ENCODE measurements at places on chromosomes 1 and 21.
A peak's percentile ranks its signal among the peaks of the same experiment; 100 is the strongest.

DNA sequence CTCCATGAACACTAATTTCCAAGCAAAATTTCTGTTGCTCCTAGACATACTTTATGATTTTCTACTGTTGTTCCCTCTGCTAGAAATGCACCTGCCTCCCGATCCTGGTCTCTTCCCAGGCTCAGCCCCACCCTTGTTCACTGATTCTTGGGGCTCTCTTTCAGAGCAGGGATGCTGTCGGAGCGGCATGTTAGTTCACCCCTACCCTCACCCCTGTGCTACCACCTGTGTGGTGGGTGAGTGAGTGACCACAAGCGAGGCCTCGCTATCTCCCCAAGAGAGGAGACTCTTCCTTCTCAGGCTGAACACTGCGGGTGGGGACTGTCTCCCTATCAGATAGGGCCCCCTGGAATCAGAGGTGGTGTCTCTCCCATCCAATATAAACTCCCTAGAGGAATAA, 4.9 kb upstream of the S100A8 start:
- no peak for DNase-seq

DNA sequence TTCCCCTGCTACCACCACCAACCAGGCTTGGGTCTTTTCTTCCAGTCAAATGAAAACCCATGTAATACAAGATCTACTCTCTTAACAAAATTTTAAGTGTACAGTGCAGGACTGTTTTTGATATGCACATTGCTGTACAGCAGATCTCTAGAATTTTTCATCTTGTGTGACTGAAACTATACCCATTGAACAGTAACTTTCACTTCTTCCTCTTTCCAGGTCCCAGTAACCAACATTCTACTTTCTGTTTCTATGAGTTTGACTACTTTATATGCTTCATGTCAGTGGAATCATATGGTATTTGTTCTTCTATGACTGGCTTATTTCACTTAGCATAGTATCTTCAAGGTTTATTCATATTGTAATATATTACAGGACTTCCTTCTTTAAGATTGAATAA, 45.3 kb upstream of the PLPPR4 start:
- DNase-seq = no peak

DNA sequence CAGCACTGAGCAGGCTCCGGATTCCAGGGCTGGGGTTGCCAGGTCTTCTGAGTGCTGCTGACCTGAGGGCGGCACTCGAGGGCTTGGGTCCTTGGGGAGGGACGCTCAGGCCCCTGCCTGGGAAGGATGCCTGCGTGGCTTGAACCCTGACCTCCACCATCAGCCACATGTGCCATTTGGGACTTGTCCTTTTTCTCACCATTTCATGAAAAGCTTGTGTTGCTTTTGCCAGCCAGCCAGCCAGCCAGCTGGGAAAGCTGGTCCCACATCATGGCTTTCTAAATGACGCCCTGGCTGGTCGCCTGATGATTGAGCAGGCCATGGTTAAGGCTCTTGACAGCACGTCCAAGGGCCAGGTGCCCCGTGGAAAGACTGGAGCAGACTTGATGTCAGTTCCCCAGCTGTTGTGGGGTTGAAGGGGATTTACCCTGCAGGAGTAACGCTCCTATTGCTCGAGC, 168.7 kb downstream of the CAMTA1 start:
- DNase-seq = no peak

DNA sequence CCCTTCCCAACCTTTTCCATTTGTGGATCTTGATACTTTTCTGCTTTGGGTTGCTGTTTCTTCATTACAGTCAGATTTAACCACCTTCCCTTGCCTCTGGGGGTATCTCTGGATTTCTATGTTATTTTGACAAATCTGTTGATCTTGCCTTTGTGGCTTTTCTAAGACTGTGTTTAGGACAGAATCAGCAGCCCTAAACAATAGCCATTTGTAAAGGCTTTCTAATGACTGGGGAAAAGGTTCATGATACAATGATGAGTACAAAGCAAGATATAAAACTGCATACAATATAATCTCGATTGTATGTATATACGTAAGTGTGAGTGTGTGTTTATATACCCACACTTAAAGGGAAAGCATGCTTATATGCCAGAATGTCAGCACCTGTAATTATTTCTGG, 27.8 kb downstream of the FAM20B start:
- no peak for DNase-seq

DNA sequence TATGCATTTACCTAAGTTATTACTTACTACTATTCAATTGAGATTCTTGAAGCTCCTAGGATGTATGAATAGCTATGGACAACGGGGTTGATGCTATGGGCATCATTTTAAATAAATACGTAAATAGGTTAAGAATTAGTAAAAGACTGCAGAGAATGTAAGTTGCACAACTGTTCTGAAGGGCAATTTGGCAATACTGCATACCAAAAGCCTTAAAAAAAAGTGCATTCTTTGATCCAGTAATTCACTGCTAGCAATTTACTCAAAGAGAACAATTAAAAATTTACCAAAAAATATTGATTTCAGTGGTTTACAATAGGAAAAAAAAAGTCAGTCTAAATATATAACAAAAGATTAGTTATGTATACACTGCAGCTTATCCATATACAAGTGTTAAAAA, 3.5 kb downstream of the ARPC5 start:
- no peak for DNase-seq

GRCh38 chr1:19028546-19029129, 72.2 kb upstream of the IFFO2 start:
- no peak for DNase-seq

DNA sequence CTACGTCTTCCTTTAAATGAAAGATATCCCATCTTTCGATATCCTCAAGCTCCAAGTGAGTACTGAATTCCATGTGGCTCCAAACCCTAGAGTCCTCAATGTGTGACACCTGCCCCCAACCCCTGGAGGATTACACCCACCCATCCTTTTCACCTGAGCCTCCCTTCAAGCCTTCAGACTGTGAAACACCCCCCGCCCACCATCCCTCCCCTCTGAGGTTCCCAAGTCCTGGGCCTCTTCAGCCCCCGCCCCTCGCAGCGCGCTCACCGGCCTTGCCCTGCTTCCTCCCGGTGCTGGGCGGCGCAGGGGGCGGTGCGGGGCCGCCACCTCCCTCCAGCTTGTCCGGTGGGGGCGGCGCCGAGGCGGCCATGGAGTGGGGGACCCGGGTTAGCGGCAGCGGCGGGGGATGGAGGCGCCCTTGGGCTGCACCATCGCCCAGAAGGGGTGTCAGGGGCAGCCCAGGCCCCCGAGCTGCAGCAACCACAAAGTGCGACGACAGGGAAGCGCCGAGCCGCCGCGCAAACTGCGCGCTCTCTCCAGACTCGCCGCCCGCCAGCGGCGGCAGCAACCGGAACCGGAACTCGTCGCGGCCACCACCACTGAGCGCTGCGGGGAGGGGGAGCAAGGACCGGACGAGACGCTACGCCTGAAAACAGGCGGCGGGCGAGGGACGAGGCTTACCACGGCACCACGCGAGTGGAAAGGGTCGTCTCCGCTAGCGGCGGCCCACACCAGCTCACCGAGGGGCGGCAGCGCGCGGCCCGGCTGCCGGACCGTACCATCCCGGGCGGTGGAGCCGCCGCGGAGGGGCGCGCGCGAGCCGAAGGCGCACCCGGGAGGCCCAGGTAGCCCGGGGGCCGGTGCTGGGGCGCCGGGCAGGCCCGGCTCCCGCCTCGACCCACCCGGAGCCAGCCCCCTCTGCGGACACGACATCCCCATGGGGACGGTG, at the start of gene PYGO2:
PYGO2 (minus strand) TSS at position 576 of the 949 bp plus-strand sequence; CDS start at position 370, 206 bp downstream.
- DNase-seq = no peak

DNA sequence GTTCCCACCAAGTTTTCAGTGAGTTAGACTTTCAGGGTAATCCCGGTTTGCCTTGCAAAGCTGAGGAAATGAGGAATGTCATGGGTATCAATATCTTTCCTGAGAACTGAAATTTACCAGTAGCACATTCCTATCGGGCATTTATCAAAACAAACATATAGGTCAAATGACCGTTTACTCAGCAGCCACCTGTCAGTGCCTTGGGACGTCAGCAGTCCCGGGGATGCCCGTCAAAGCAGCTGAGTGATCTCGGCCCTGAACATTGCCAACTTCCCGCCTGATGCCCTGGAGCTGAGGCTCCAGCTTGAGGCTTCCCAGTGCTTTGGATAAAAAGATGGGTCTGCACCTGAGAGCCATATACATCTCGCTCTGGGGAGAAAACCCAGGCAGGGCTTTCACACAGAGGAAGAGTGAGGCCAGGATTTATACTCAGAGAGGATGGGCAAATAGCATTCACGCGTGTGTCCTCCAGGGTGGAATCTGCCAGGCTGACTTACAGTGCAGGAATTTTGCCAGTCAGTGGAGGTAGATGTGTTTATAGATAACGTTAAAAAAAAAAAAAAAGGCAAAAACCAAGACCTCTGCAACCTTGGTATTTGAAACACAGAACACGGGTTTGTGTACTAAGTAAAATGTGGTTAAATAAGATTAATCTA, 435.7 kb upstream of the VAMP3 start:
- DNase-seq = no peak

GRCh38 chr1:33643216-33643615, 170.8 kb downstream of the ZSCAN20 start:
- no peak for DNase-seq

GRCh38 chr1:68211761-68212380, 20.5 kb downstream of the WLS start:
- no peak for DNase-seq

GRCh38 chr1:229227298-229227919, 43.5 kb upstream of the RAB4A start:
- peak; percentile 64 for DNase-seq

- DNase-seq = no peak
Observed at GRCh38 chr1:209593747-209594146, 10.2 kb downstream of the CAMK1G start.

GRCh38 chr1:8077120-8077573, 51.0 kb upstream of the ERRFI1 start:
- no peak for DNase-seq

GRCh38 chr1:214324896-214325800, 44.2 kb downstream of the SMYD2 start:
- no peak for DNase-seq

- no peak for DNase-seq
Observed at GRCh38 chr1:206588492-206588891, 23.8 kb downstream of the EIF2D start.

GRCh38 chr1:26318338-26319064, 743 bp downstream of the CD52 start:
- no peak for DNase-seq

- no peak for DNase-seq
Observed at GRCh38 chr1:153696741-153697140, 18.3 kb downstream of the NPR1 start.

- no peak for DNase-seq
Observed at GRCh38 chr1:233359431-233359830, 31.9 kb downstream of the MAP3K21 start.

GRCh38 chr1:168416220-168416619, 127.6 kb downstream of the XCL2 start:
- DNase-seq = no peak

GRCh38 chr21:45934085-45934484, 47.5 kb upstream of the COL6A1 start:
- DNase-seq = no peak
